Neural crest cell (in vitro differentiated cells): ENCODE measurements at places on chromosomes 5 and 9. TPM values are rescaled to one million over a fixed set of nuclear protein-coding genes. Genes with fewer than 3 reads are reported as not detected.

The CD72 gene
- 1.4 and 2.0 TPM in 2 replicates for total RNA-seq

The SPARC gene
- 422 and 435 TPM in 2 replicates for total RNA-seq

DNA sequence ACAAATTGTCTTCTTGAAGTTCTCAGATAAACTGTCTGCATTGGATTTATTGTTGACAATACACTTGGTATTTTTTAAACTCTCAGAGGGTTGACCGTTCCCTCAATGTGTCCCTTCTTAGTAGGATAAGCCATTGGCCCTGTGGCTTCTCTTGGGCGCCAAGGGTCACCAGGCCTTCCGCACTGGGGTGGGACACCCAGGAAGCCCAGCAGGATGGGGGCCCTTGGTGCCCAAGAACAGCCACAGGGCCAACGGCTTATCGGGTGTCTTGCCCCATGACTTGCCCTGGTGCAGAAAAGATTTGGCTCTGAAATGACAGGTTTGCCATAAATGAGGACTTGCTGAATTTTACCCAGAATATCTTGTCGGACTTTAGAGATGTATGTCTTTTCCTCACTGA, 375.0 kb downstream of the IRX2 start:
- no peak for DNase-seq

DNA sequence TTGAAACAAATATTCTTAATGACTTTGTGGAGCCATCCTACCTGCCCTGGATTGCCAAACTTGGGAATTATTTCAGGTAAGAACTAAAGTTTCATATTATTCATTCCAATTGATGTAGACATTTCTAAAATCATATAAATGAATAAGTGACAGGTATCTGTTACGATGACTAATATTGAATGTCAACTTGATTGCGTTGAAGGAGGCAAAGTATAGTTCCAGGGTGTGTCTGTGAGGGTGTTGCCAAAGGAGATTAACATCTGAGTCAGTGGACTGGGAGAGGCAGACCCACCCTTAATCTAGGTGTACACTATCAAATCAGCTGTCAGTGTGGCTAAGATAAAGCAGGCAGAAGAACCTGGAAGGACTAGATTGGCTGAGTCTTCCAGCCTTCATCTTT, 1688.4 kb upstream of the CDH9 start:
- no peak for DNase-seq

- peak; percentile 82 for DNase-seq
Observed at GRCh38 chr5:16934123-16934522, 2.0 kb downstream of the MYO10 start.
